Activated CD8-positive, alpha-beta T cell treated with anti-CD3 and anti-CD28 coated beads, Interleukin-2, amount 10 ng/mL, durations not matched to agents 7 days and 5 days (primary cell): ENCODE measurements at places on chromosomes 4 and X.

- no peaks in the 10 kb centered on the region for H3K4me1 ChIP-seq
- H3K4me3 ChIP-seq: no peak overlapping the region
Observed at GRCh38 chrX:46381630-46382029, 163.6 kb downstream of the ZNF674 start.

- H3K4me3 ChIP-seq: peak overlapping the region; percentile 46
- H3K4me1 ChIP-seq: peaks cover 45% of the 10 kb centered on the region
- DNase-seq: no peak
Observed at GRCh38 chr4:165222651-165222994, 15.3 kb downstream of the KLHL2 start.

DNA sequence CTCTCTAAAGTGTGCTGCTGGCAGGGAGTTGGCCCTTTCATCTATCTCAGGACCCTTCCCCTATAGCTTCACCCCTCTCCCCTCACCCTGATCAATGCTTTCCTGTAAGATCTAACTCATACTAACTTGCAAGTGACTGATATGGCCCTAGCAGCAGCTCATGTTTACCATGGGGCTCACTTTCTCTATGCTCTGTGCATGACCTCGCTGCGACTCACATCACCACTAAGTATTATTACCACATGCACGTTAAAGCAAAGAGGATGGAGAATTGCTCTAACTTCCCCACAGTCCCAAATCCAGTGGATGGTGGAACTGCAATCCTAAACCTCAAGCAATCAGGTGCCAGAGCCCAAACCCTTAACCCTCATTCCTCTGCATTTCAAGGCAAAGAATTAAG lies 626.6 kb downstream of the MID1IP1 start:
- no peaks in the 10 kb centered on the region for H3K36me3 ChIP-seq
- H3K27ac ChIP-seq: peak overlapping the region; percentile 49
- peaks cover 16% of the 10 kb centered on the region for H3K4me1 ChIP-seq

DNA sequence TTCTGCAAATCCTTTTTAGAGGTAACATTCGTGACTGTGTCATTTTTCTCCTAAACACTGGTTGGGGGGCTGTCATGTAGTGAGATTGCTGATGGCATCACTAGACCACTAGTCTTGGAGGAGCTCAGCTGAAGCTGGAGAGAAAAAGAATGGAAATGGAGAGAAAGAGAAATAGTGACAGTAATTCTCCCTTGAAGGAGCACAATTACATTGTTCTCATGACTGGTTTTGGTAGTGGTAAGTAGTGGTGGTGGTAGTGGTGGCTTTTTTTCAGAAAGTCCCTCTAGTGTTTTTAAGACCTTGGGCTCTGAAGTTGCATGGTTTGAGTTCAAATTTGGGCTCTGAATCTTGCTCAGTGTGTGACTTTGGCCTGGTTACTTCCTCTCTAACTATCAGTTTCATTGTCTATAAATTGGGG lies 99.8 kb downstream of the LARP7 start:
- no peak overlapping the region for H3K4me3 ChIP-seq
- peaks cover 10% of the 10 kb centered on the region for H3K4me1 ChIP-seq
- H3K36me3 ChIP-seq: no peaks in the 10 kb centered on the region
- no peak for DNase-seq

DNA sequence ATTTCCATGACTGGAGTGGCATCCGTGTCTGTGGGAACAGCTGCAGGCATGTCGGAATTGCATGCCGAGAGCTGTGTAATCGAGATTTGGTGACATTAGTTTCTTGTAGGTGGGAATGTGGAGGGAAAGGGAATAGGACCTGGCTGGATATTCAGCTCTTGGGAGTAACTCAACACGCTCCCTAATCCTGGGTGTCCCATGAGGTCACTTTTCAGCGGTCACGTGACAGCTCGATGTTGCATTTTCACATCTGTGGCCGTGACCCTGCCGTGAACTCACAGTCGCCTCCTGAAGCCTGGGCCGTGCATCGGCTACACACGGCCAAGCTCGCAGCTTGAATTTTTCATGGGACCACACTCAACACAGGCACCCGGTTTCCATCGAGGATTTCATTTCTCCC lies 25.8 kb upstream of the PSAPL1 start:
- no peaks in the 10 kb centered on the region for H3K27me3 ChIP-seq
- no peak overlapping the region for H3K4me3 ChIP-seq
- no peaks in the 10 kb centered on the region for H3K36me3 ChIP-seq
- no peak overlapping the region for H3K27ac ChIP-seq
- no peaks in the 10 kb centered on the region for H3K4me1 ChIP-seq
- no peak for DNase-seq

DNA sequence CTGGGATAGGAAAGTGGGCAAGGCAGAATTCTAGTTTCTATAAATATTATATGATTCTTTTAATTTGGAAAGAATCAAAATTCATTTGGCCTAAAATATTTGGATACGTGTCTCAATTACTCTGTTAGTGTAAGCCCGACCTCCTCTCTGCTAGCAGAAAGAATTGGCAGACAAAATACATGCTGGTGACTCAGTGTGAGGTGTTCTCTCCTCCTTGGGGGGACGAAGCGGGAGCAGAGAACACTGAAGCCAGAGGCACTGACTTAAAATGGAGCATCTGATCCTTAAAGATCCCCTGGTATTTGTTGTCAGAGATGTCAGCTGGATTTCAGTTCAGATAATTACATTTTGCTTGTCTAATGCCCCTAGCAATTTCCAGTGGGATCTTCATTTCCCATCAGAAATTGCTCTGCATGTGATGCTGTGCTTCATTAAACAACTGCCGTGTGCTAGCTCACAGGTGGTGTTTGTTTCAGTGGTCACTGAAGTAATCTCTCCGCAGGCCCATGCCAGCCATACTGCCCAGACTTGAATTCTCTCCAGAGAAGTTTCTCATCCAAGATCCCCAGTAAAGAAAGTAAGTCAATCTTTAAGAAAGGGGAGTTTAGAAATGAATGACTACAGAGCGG lies 188.7 kb upstream of the TLL1 start:
- no peaks in the 10 kb centered on the region for H3K4me1 ChIP-seq
- H3K36me3 ChIP-seq: no peaks in the 10 kb centered on the region
- no peaks in the 10 kb centered on the region for H3K27me3 ChIP-seq
- no peak overlapping the region for H3K4me3 ChIP-seq

DNA sequence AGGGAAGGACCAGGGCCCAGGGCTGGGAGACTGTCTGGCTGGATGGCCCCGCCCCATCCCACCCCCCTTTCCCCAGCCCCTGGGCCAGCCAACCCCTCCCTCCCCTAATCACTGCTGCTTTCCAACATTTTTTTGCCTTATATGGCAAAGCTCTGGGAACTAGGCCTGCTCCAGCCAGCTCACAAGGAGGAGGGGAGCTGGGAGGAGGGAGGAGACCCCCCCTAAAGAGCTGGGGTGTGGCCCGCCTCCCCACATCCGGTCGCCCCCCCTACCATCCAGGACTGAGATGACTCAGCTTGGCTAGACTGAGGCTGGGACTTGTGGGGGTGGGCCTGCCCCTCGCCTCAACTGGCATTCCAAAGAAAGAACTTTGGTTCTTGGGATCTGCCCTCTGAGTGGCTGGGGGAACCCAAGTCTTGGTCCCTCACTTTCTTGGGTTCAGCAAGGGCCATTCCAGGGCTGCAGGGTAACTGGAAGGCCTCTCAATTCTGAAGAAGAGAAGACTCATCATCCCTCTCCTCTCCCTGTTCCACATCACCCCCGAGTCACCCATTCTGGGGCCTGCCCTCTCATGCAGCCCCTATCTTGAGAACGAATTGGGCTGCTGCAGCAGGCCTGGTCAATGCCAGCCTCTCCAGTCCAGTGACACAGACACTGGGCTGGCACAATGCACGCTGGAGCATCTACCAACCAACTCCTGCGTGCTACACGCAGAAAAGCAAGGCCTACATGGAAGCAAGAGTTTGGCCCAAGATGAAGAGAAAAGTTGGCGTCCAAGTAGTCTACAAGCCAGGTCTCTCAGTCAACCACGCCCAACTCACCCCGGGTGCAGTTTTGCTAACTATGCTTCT lies 4.8 kb downstream of the FLNA start:
- no peaks in the 10 kb centered on the region for H3K27me3 ChIP-seq
- peak overlapping the region; percentile 90 for H3K4me3 ChIP-seq
- H3K36me3 ChIP-seq: peaks cover 31% of the 10 kb centered on the region
- peak overlapping the region; percentile 90 for H3K27ac ChIP-seq

DNA sequence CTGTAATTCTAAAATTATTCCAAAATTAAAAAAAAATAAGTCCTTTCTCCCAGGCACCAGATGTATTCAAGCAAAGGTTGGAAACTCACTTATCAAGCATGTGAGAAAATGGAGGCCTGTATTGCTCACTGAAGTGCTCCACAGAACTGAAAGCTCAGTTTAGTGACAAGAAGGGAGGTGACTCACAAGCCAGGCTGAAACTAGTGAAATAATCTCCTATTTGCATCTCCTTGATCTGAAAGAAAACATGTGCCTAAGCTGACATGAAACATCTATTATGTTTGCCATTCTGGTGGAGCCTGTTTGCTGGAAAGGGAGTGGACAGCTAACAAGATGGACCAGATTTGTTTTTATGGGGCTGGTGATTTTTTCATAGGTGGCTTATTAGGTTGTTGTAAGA lies 54.0 kb upstream of the AMELX start:
- H3K27me3 ChIP-seq: no peaks in the 10 kb centered on the region
- no peaks in the 10 kb centered on the region for H3K4me1 ChIP-seq
- H3K4me3 ChIP-seq: no peak overlapping the region
- H3K27ac ChIP-seq: no peak overlapping the region
- DNase-seq: no peak

DNA sequence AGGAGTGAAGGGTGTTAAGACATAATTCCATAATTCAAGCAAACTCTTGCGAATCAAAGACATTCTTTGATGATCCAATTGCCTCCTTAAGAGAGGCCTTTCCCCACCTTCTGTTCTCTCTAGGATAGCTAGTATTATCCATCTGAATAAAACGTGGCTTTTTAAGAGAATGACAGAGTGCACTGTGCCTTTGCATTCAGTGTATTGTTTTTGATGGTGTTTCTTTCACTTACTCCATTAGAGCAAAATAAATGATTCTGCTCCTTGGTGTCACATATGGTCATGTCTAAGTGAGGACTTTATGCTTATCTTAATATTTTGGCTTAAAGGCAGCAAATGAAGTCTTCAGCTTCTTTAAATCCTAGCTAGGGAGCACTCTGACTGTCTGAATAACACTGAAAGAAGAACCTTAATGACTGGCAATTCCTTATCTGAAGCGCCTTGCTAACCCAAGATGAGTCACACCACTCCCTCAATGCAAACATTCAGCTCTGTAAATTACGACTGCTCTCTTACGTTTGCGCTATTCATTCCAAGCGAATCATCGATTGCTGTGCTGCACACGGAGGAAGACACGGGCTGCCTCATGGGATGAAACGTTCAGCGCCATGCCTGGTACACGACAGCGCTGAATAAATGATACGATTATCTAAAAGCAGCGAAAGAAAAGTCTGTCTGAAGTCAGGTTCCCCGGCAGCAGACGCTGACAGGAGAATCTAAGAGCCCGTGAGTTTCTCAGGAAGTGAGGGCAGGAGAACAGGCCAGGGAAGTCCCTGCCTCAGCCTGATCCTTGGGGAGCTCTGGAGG lies 35.1 kb upstream of the GEMIN8 start:
- H3K27me3 ChIP-seq: peaks cover 2% of the 10 kb centered on the region
- no peak overlapping the region for H3K27ac ChIP-seq
- no peak for DNase-seq
- H3K4me3 ChIP-seq: no peak overlapping the region
- H3K36me3 ChIP-seq: no peaks in the 10 kb centered on the region

- H3K4me1 ChIP-seq: no peaks in the 10 kb centered on the region
- H3K27ac ChIP-seq: no peak overlapping the region
- no peak for DNase-seq
- H3K4me3 ChIP-seq: no peak overlapping the region
- no peaks in the 10 kb centered on the region for H3K36me3 ChIP-seq
Observed at GRCh38 chr4:8330821-8331574, 61.4 kb downstream of the HTRA3 start.

GRCh38 chrX:109826954-109827708 lies 94.1 kb upstream of the ACSL4 start:
- H3K36me3 ChIP-seq: no peaks in the 10 kb centered on the region
- no peak for DNase-seq
- no peak overlapping the region for H3K27ac ChIP-seq
- no peaks in the 10 kb centered on the region for H3K27me3 ChIP-seq
- H3K4me3 ChIP-seq: no peak overlapping the region

DNA sequence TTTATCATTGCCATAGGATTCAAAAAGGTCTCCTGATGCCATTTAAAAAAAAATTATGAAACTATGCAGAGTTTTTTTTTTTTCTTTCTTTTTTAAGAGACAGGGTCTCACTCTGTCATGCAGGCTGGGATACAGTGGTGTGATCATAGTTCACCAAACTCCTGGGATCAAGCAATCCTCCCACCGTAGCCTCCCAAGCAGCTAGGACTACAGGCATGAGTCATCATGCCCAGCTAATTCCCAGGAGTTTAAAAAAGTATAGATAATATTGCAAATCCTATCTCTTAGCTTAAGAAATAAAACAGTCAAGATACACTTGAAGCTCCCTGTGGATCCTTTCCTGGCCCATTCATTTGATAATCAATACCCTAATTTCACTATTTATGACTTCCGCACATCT lies 58.6 kb upstream of the PRSS48 start:
- H3K27ac ChIP-seq: no peak overlapping the region
- no peaks in the 10 kb centered on the region for H3K36me3 ChIP-seq
- no peak overlapping the region for H3K4me3 ChIP-seq
- H3K4me1 ChIP-seq: no peaks in the 10 kb centered on the region
- H3K27me3 ChIP-seq: peaks cover 20% of the 10 kb centered on the region
- DNase-seq: no peak

GRCh38 chrX:41127477-41128192 lies 42.4 kb downstream of the USP9X start:
- no peaks in the 10 kb centered on the region for H3K27me3 ChIP-seq
- H3K4me3 ChIP-seq: no peak overlapping the region
- DNase-seq: no peak

GRCh38 chr4:8643986-8644385 lies 51.4 kb downstream of the CPZ start:
- H3K4me1 ChIP-seq: no peaks in the 10 kb centered on the region
- no peak overlapping the region for H3K4me3 ChIP-seq
- H3K36me3 ChIP-seq: no peaks in the 10 kb centered on the region
- no peak overlapping the region for H3K27ac ChIP-seq
- H3K27me3 ChIP-seq: no peaks in the 10 kb centered on the region

GRCh38 chr4:118158763-118159375 lies 124.6 kb downstream of the NDST3 start:
- no peak for DNase-seq
- H3K27me3 ChIP-seq: no peaks in the 10 kb centered on the region
- H3K4me1 ChIP-seq: no peaks in the 10 kb centered on the region
- no peak overlapping the region for H3K27ac ChIP-seq
- H3K4me3 ChIP-seq: no peak overlapping the region

DNA sequence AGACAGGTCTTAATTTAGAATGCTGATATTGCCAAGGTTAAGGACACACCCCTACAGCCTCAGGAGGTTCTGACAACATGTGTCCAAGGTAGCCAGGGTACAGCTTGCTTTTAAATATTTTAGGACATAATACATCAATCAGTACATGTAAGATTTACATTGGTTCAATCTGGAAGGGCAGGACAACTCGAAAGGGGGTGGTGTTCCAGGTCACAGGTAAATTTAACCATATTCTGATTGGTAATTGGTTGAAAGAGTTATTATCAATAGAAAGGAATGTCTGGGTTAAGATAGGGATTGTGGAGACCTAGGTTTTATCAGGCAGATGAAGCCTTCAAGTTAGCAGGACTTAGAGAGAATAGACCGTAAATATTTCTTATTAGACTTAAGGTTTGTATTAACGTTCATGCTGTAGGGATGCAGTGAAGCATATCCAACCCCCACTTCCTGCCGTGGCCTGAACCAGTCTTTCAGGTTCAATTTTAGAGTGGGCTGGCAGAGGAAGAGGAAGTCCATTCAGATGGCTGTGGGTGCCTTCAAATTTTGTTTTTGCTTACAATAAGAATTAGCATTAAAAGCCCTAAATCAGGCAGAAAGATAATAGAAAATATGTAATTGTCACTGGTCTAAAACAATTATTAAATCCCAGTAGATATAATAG lies 136.5 kb upstream of the GALNTL6 start:
- H3K4me3 ChIP-seq: no peak overlapping the region
- no peak for DNase-seq
- H3K36me3 ChIP-seq: no peaks in the 10 kb centered on the region
- H3K4me1 ChIP-seq: no peaks in the 10 kb centered on the region
- no peak overlapping the region for H3K27ac ChIP-seq
